ENCODE measurements at places on chromosomes 6 and 20.

DNA sequence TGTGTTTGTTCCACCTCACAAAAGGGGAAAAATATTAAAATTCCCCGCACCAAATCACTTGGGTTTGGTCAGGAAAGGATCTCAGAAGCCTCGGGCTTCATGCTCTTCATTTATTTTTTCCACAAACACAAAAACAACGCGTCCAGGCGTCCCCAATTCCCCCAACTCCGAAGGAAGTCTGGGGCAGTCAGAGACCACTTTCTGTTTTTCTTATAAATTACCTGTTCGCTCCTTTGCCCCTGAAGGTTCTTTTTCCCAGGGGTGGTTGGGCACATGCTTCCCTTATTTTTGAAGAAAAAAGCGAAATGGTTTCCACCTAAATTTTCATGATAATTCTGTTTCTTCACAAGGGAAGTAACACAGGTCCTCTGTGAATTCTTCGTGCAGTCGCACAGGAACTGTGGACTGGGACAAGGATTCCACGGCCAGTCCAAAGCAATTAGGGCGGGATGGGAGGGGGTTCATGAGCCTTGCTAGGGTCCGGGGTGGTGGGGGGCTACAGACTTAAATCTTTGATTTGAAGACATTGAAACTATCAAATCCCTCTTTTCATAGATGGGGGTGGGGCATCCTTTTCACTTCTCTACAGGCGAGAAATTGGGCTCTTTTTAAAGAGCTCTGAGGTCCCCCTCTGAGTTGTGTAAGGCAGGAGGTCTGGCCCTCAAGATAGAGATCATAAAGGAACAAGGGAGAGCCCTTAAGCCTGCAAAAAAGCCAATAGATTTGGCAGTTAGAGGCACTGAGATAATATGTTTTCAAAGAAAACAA, 30.5 kb upstream of the HFE start:
- peak; percentile 51 for DNase-seq

DNA sequence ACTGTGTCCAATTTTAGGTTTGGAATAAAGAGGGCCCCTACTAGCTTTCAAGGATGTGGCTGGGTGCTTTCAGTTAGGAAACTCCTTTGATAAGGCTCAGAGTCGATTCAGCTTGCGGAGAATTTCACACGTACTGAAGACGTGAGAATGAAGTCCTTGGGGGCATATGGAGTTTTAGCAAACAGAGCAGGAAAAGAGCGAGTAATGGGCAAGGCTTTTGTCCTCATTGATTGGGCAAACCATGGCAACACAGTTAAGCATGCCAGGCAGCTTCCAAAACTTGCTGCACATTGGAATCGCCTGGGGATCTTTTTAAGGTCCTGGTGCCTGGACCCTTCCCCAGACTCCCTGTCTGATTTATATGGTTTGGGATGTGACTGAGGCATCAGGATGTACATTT, 29.2 kb downstream of the ISM1 start:
- no peak for DNase-seq

DNA sequence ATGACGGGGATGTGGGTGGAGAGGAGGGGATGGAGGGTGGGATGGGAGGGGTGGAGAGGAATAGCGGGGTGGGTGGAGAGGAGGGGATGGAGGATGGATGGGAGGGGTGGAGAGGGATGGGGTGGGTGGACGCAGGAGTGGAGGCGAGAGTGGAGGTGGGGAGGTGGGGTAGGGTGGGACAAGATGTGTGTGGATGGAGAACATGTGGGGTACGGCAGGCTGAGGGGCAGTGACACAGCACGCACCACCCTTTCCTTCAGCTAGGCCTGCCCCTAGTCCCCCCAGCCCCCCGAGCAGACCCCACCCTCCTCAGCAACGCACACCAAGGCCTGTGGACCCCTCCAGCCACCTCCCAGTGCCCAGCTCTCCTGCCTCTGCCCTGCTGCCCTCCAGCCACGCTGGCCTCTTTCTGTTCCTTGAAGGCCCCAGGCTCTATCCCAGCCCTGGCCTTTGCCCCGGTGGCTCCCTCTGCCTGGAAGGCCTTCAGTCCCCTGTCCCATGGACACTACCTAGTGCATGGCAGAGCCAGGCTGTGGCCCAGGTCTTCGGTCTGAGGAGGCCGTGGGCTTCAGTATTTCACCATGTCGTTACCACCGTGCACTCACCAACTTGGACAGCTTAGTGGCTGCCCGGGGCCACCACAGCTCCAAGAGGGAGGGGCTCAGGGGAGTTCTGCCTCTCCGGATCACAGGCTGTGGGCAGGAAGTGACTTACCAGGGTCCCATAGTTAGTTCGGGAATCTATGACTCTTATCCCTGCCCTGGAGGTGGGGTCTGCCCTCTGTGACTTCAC, 78.4 kb upstream of the PMEPA1 start:
- no peak for DNase-seq

GRCh38 chr6:74657011-74657410, 548.8 kb downstream of the COL12A1 start:
- peak; percentile 17 for DNase-seq

DNA sequence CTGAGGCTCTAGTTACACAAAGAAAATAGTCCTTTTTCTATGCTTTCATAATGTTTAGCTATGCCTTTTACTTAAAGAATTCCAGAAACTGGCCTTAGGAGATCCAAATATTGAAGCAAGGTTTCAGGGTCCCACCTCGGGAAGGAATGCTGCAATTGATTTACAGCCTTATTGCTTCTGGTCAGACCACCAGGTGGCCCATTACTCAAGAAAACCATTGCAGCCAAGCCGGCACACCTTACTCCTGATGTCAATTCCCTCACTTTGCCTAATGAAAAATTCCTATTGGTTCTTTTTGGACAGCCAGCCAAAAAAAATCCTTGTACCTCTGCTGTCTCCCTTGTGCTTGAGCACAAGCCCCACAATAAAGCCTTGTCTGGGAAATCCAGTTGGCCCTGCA, 173.9 kb downstream of the LMBRD1 start:
- DNase-seq = no peak

DNA sequence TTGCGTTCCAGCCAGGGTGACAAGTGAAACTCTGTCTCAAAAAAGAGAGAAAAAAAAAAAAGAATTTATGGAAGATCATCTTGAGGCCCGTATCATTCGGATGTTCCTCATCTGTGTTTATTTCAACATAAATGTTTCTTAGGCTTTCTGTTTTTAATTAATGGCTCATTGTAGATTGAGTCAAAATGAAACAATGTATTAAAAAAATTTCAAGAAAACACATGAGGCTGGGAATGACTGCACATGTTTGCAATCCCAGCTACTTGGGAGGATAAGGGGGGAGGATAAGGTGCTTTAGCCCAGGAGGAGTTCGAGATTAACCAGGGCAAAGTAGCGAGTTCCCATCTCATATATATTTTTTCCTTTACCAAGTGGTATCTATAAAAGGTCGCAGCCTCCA, 47.3 kb downstream of the ITCH start:
- no peak for DNase-seq

DNA sequence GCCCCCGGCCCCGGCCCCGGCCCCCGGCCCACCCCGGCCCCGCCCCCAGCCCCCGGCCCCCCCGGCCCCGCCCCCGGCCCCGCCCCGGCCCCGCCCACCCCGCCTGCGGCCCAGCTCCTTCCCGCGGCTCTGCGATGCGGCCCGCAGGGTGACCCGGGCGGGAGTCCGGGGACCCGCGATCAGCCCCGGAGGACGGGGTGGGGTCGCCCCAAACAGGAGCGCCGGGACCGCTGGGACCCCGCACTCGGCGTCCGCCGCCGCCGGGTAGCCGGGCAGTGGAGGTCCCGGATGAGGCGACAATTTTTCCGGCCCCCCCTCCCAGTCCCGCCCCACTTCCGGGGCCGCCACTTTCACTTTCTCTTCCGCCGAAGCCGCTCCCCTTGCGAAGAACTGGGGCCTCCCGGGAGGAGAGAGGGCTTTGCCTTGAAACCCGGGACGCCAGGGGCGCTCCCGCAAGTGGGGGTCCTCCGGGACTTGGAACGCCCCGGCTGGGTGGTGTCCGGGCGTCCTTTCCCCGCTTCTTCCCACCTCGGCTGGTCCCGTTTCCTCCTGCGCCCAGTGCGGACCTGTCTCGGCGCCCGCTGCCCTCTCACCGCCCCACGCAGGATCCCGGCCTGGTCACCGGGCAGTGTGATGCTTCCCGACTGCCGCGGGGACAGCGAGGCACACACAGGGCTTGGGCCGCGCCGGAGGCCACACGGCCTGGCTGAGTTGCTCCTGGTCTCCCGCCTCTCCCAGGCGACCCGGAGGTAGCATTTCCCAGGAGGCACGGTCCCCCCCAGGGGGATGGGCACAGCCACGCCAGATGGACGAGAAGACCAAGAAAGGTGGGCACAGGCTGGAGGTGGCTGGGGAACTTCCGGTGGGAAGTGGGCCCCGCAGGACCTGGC, at the start of gene RBCK1:
RBCK1 (plus strand) TSS at position 347 of the 890 bp plus-strand sequence; CDS start at position 806, 459 bp downstream.
- DNase-seq = peak; percentile 93

GRCh38 chr6:16230953-16231352, 7.4 kb upstream of the GMPR start:
- no peak for DNase-seq

DNA sequence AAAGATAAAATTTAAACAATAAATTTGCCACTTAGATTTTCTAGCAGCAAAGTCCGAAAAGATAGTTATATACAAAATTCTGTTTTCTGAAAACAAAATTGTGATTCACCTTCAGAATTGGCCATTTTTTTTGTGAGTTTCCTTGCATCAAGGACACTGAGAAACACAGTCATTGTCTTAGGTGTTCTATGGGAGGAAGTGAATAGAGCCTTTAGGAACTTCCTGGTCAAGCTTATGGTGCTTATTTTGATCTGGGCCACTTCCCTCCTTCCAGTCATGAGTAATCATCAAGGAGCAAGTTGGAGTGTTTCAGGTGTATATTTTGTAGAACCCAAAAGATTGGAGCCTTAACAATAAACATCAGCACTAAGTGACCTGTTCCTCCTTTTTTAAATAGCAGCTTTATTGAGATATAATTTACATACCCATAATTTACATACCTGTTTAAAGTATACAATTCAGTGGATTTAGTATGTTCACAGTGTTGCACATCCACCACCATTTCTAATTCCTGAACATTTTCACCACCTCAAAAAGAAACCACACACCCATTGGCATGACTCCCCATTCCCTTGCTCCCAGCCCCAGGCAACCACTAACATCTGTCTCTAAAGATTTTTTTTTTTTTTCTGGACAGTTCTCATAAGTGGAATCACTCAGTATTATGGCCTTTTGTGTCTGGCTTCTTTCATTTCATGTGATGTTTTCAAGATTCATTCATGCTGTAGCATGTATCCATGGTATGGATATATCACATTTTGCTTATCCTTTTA, 17.6 kb downstream of the TMEM74B start:
- DNase-seq = no peak

- peak; percentile 27 for DNase-seq
Observed at GRCh38 chr6:22954749-22955385, 385.5 kb downstream of the HDGFL1 start.

DNA sequence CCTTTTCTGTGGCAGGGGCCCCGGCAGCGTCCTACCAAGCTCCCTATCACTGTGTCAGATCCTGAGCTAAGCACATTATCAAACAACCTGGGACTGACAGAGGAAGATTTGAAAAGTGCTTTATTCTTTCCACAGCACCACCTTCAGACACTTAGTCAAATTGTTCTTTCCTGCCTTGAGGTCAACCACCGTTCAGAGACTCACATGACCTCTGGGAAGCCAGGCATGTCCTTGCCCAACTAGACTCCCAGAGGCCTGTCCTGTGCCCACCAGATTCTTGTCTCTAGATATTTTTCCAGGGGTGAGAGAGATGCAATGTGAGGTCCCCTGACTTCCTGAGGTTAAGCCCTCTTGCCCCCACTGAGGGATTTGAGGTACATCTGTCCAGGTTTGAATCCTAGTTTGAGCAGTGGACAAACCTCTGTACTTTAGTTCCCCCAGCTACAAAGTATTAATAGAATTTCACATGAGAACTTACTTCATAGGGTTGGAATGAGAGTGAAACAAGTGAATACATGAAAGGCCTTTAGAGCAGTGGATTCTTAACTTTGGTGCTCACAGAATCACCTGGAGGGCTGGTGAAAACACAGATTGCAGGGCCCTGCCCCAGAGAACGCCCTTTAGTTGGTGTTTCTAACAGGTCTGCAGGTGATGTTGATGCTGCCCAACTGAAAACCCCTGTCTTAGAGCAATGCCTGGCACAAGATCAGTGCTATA, 179.8 kb downstream of the CLIC5 start:
- peak; percentile 42 for DNase-seq

DNA sequence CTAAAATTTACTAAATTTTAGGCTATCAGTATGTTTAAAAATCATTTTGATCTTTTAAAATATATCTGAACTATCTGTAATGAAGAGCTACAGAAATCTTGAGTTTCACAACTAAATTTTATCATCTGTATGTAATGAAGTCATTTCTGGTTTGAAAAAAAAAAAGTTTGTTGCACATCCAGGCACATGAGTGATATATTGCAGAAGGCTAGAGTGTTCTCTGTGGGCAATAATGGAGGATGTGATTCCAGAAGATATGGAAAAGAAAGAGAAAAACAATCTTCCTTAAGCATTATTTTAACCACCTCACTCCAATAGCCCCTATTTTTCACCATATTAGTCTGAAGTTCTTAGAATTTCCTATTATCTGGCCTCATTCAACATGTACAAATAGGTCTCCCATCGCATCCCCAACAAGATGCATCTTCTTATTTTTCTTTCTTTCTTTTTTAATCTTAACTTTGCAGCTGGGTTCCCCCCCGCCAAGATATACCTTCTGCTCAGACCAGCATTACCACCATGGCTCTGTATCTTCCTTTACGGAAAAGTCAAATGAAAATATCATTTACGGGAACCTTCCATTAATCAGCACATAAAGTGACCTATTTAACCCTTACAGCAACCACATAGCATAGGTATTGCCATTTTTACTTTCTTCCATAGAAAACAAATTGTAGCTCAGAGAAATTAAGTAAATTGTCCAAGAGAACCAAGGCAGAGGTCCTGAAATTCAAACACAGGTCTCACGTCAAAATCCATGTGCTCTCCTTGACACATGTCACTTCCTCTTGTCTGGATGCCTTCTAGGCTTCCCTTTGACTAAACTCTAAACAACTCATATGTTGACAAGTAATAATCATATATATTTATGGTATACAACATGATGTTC, 116.9 kb downstream of the KIF13A start:
- no peak for DNase-seq

DNA sequence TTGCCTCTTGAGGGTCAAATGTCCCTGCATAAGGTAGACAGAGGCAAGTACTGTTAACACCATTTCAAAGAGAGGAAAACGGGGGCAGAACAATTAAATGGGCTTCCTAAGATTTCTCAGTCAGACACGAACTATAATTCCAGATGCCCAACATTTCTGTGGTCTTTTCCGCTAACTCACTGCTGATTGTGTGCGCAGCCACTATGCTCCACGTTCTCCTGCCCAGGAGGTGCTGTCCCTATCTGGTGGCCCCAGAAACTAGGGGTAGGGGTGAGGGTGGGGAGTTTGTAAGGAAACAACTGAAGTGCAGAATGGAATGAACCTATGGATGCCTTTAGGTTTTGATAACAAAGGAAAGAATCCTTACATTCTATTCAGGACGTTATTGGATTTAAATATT, 86.1 kb upstream of the BACH2 start:
- no peak for DNase-seq

DNA sequence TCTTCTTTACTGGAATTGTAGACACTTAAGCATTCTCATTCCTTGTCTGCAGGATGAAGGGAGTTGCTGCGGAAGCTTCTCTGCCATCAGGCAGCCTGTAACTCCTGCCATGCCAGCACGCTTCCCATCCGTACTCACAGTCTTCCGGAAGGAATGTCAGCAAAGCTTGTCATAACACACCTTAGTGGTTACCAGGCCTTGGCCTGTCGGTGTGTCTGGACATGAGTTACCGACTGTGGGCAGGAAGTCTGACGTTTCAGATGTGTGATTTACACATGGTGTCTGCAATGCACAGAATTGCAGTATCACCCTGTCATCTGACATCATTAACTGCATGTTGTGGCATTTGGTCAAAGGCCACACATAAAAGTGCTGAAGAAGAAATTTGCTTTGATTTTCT, 102.2 kb downstream of the SLC24A3 start:
- no peak for DNase-seq
